ENCODE measurements at places on chromosomes 2 and 18. TPM values are rescaled to one million over a fixed set of nuclear protein-coding genes. Genes with fewer than 3 reads are reported as not detected.

Gene PLGLB2
- not detected for total RNA-seq

Gene NTSR2
- total RNA-seq: not detected

Gene GKN2
- total RNA-seq: not detected

Gene NT5C1B
- not detected for total RNA-seq

Gene CD8A
- total RNA-seq: 0.07 TPM

Gene CPO
- total RNA-seq: not detected

Gene HK2
- total RNA-seq: 1.0 TPM

Gene GALNT5
- not detected for total RNA-seq

Gene NXPH2
- total RNA-seq: not detected

Gene UBXN2A
- total RNA-seq: 19.2 TPM

Gene SERPINB5
- not detected for total RNA-seq

Gene SERPINB12
- total RNA-seq: not detected

Gene IL1RL1
- total RNA-seq: 4.1 TPM

Gene TMEM247
- not detected for total RNA-seq

Gene MBD1
- total RNA-seq: 82.2 TPM

Gene RAD51AP2
- total RNA-seq: not detected

Gene ALK
- total RNA-seq: not detected

Gene LYPD6B
- total RNA-seq: not detected

Gene FAP
- total RNA-seq: 21.2 TPM

Gene ALLC
- not detected for total RNA-seq

Gene MYO5B
- total RNA-seq: 0.34 TPM

Gene DLX2
- total RNA-seq: not detected

Gene CACNB4
- total RNA-seq: 0.26 TPM

Gene TBR1
- total RNA-seq: not detected

Gene PRKAG3
- not detected for total RNA-seq

Gene FSHR
- total RNA-seq: not detected

Gene RANBP2
- total RNA-seq: 122 TPM

Gene DYNAP
- not detected for total RNA-seq

Gene KHK
- 21.6 TPM for total RNA-seq

Gene RAX
- not detected for total RNA-seq

Gene RNF149
- 102 TPM for total RNA-seq

Gene NT5DC4
- not detected for total RNA-seq

Gene ZC3H15
- total RNA-seq: 67.7 TPM

Gene CSRNP3
- total RNA-seq: 5.9 TPM

Gene SGO2
- 2.3 TPM for total RNA-seq

Gene REG3A
- total RNA-seq: not detected

Gene RAPGEF4
- total RNA-seq: 22.5 TPM

Gene CFAP65
- total RNA-seq: 0.21 TPM

Gene FKBP7
- total RNA-seq: 87.2 TPM

Gene NEU2
- not detected for total RNA-seq

Gene SCN9A
- total RNA-seq: 1.8 TPM

Gene CAPN14
- under 0.01 TPM for total RNA-seq

Gene BOK
- total RNA-seq: 31.2 TPM

Gene VIL1
- 0.51 TPM for total RNA-seq

Gene TMEFF2
- total RNA-seq: not detected

Gene SERPINB3
- not detected for total RNA-seq

Gene MC4R
- total RNA-seq: not detected

Data from uterus (tissue), 4 donors.